ENCODE measurements at places on chromosomes 3 and 15.
A peak's percentile ranks its signal among the peaks of the same experiment; 100 is the strongest.

DNA sequence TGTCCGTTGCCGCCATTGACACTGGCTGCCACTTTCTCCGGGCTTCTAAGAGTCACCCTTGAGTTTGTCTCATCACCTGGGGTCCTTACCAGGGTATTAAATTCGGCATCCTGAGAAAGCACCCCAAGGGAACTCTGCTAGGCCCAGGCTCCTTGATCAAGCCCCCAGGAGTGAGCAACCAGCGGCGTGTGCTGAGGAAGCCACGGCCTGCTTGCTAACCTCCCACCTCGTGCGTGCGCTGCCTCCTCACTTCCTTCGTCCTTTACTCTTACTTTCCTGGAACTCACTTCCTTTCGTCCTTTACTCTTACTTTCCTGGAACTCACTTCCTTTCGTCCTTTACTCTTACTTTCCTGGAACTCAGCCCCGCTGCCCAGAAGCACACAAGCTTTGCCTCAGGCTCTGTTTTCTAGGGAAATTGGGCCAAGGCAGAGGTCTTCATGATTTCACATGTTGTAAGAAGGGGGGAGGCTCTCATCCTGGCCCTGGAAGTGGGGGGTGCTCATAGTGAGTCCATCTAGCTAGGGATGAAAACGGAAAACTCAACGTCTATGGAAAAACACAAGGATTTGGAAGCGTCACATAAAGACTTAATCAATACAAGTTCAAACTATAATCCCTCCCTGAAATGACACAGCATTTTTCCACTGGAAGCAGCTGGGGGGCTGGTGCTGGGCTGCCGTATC lies 36.7 kb upstream of the BDH1 start:
- peak; percentile 24 for DNase-seq

- DNase-seq = no peak
These were observed 9.5 kb downstream of the CAV3 start for GRCh38 chr3:8743021-8743601.

DNA sequence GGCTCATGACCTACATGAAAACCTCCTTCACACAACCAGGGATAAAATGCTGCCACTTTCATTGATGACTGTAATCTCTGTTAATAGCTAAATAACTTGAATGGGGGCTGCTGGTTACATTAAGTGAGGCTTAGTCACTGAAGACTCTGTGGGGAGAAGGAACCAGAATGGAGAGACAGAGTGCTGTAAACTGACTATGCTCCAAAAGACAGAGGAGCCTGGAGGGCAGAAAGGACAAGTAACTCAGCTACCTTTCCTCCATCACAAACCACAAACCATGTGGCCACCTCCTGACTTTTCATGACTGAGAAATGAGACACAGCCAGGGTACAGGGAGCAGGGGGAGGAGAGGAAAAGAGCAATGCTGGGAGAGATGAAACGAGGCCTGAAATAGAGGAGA lies 97.1 kb upstream of the TRIM42 start:
- DNase-seq = no peak

DNA sequence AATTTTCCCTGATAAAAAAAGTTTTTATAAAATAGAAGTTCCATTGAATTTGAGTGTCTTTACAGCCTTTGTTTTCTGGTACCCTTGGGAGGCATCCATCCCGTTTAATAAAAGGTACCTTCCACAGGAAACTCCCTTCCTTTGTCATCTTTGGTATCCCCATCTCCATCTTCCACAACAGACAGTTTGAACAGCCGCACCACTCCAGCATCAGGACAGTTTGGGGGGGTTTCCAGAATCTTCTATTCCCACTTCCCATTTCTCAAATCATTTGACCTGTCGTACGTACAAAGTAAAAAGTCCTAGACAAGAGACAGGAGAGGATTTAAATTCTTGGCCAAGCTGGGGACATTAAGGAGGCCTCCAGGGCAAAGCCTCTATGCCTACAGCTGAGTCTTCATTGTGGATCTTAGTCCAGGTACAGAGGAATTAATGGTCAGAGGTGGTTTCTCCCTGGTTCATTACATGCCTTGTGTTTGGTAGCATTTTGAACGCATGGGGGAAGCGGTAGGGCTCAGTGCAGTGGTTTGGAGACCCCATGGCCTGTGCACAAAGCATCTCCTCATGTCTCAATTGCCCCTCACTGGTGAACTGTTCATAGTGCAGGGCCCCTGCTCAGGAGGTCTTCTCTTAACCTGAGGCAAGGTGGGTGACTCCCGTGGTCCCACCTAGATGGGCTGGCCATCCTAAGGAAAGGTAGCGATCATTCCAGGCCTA lies 19.4 kb upstream of the BCL2A1 start:
- DNase-seq = no peak

DNA sequence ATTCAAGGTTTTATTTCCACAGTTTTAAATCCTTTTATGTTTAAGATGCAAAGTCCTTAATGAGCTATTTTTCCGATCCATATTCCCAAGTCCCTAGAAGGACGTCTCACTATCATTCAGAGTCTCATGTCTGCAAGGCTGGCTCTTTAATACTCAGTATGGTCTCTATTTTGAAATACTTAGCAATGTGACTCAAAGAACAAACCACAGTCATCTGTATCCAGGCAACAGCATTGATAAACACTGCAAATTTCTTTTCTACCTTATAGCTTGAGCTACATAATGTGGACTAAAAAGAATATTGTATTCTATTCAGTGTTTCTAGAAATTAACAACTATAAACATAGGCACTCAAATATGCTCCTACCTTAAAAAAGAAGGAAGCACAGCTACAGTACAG lies 588.3 kb upstream of the NAALADL2 start:
- DNase-seq = no peak

GRCh38 chr3:7876741-7877297 lies 624.8 kb upstream of the LMCD1 start:
- peak; percentile 91 for DNase-seq

DNA sequence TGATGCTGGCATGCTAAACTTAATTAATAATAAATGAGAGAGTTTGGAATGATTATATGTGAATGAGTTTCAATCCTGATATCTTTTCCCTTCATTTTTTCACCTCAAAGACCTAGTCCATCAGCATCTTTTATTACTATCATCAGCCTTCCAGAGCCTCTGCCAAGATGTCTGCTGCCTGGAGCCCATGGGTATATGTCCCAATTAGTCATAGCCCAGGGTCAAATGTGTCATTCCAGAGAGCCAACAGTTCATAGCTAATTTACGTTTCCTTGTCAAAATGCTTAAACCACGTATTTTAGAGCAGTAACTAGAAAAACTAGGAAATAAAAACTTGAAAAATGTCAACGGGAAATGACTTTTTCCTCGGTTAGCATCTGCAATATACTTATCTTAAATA lies 457.9 kb downstream of the SI start:
- no peak for DNase-seq

- DNase-seq = no peak
These were observed 36.5 kb upstream of the ARNT2 start for GRCh38 chr15:80367661-80368060.

DNA sequence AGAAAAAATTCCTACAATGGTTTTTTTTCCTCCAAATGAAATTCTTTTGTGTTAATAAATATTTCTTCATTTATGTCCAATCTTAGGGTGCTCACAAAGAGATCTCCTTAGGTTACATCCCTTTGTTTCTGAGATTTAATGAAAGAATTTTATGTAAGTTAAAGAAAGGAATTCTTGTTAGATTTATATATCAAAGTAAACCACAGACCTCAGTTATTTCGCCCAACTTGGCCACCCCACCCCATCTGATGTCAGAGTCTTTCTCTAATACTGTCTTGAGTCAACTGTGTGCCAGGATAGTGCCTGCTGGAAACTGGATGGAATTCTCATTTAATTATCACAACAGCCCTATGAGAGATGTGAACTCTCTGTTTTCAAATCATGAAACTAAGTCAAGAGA lies 259.9 kb downstream of the OPA1 start:
- DNase-seq = no peak

- DNase-seq = no peak
These were observed 322.8 kb downstream of the KCNH8 start for GRCh38 chr3:19471138-19471537.

DNA sequence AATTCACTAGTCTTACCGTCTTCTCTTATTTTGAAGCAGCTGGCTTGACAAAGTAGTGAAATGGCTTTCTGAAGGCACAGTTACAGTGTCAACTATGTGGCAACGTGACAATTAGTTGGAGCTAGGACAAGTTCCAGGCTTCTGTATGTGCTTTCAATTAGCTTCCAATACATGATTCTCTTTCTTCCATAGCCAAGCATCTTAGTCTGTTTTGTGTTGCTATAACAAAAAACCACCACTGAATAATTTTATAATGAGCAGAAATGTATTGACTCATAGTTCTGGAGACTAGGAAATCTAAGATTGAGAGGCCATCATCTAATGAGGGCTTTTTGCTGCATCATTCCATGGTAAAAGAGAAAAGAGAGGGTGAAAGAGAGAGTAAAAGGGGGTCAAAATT lies 365.1 kb upstream of the PLSCR5 start:
- DNase-seq = no peak

GRCh38 chr3:84442533-84442932 lies 516.3 kb upstream of the CADM2 start:
- DNase-seq = no peak

GRCh38 chr15:85312929-85313331 lies 67.5 kb upstream of the AKAP13 start:
- no peak for DNase-seq

- no peak for DNase-seq
These were observed 16.4 kb downstream of the EHD4 start for GRCh38 chr15:41955807-41956525.

DNA sequence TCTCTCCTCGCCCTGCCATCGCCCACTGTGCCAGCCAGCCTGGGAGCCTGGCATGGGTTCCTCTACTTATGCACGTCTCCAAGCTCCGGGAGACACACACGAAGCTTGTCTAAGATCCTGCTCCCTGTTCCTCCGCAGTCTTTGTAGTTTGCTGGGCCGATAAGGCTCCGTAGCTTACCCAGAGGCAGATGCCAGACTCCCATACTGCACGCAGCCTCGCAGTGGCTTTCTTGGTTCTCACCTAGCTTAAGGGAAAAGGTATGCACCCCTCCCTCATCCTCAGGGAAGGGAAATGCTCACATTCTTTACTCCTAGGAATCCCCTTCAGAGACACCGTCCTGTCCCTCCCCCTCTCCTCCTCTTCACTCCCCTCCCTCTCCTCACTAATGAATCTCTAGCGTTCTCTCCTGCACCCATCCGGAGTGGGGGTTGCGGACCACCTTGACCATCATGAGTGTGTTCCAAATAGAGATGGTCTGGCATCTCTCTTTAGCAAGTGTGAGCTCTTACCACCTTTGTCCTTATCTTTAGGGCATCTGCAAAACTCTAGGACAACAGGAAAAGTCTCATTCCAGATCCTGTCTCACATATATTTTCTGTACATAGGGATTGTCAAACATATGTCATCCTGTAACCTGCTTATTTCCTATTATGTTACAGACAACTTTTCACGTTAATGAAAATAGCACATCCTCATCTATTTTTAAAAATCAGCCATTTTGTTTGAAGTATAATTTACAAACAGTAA lies 56.5 kb downstream of the TMEM266 start:
- DNase-seq = no peak

- DNase-seq = no peak
These were observed 23.7 kb downstream of the CPN2 start for GRCh38 chr3:194327218-194328052.

GRCh38 chr3:125681146-125681545 lies 85.8 kb upstream of the OSBPL11 start:
- no peak for DNase-seq

GRCh38 chr3:21751886-21752285 lies 876 bp upstream of the ZNF385D start:
- DNase-seq = no peak
